ENCODE measurements at places on chromosomes 4 and X.

DNA sequence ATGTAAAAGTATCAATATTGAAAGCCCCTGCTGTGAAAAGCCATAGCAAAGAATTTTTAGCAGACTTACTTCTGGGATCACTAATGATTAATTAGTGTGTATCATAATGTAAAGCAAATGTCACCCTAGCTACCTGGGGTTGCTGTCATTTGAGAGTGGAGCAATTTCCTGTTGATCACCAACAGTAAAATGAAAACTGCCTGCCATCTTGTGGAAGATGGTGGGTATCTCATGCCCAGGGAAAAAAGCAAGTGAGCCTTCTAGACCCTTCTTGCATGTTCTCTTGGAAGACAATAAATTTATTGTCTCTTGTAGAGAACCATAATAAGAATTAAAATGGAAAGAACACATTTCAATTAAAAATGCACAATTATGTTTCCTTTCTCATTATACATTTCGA lies 360.2 kb downstream of the ZIC3 start:
- no peak for DNase-seq

DNA sequence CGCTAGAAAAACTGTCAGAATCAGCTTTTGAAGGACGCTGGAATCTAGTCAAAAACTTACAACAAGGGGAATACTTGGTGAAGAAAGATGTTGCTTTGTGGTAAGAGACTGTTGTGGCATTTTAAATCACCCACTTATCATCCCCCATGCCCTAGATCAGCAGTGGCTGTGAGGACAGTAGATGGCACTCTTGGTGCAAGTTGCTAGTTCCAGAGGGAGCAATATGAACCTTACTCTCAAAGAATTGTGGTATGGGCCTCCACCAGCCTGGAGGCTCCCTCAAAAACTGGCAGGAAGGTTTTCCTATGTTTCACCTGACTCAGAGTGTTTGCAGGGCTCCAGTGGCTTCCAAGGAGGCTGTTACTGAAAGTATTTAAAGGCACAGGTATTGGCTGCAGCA lies 37.7 kb upstream of the SLC16A2 start:
- DNase-seq: peak; percentile 65

GRCh38 chr4:182547435-182547834 lies 304.2 kb downstream of the TENM3 start:
- DNase-seq: no peak

DNA sequence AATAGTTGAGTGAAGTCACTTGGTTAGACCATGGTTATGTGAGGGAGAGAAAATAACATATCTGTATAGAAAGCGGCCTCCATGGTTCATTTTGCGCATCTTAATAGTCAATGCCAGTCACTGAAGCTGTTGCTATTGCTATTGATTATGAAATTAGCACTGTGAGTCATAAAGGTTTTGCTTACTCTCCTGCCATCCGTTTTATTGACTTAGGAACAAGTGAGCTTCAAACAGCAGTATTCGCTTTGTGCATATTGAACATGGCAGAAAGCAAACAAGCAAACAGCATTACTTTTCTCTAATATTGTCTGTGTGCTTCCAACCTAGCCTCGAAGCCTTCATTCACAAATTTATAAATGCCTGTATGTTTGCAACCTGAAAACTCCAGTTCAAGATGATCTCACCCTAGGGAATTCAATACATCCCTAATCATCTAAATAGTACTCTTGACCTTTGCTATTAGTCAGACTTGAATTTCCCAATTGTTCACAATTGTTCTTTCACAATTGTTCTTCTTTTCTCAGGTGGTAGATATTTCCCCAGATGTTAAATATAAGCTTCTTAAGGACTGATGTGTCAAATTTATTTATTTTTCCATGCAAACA lies 55.9 kb upstream of the GABRA2 start:
- DNase-seq: no peak

- no peak for DNase-seq
Measured at GRCh38 chrX:69357317-69357716, 146.8 kb upstream of the NALF2 start.
